ENCODE measurements at places on chromosomes 1 and 21.

DNA sequence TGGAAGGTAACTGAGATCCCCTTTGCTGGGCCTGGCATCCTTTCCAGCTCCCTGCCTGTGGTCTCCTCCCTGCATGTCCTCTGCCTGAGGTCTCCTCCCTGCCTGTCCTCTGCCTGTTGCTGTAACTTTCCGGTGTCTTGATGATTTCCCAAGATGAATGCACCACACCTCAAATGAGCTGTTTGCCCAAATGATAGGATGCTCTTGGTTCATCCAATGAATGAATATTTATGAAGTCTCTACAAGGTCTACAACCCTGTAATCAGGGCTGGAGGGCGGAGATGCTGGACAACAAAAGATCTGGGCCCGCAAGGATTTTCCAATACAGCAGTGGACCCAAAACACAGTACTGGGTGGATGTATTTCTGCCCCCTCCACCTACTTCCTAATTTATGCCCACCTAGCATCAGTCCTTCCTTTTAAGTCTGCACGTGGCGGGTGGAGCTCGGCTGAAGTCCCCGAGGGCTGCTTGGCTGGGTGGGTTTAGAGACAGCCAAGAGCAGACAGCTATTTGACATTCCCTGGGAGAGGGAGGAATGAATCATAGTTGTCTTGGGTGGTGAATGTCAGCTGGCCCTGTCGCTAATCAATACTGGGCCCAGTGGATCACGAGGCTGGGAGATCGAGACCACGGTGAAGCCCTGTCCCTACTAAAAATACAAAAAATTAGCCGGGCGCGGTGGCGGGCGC lies 60.3 kb upstream of the GRHL3 start:
- DNase-seq = no peak

DNA sequence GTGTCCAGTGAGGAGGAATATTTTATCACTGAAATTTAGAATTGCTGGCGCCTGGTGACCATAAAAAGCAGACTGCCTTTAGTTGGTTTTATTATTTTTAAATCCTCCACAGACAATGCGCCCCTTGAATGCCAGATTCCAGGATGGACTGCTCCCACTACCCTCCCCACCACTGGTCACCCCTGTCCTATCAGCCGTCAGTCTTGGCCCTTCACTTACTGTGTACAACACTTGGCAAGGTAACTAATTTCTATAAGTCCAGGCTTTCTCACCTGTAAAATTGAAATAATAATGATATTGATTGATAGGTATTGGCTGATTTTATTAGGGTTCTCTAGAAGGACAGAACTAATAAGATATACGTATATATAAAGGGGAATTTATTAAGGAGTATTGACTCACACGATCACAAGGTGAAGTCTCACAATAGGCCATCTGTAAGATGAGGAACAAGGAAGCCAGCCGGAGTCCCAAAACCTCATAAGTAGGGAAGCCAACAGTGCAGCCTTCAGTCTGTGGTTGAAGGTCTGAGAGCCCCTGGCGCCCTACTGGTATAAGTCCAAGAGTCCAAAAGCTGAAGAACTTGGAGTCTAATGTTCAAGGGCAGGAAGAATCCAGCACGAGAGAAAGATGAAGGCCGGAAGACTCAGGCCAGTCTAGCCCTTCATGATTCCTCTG lies 17.8 kb downstream of the RHEX start:
- DNase-seq = no peak

DNA sequence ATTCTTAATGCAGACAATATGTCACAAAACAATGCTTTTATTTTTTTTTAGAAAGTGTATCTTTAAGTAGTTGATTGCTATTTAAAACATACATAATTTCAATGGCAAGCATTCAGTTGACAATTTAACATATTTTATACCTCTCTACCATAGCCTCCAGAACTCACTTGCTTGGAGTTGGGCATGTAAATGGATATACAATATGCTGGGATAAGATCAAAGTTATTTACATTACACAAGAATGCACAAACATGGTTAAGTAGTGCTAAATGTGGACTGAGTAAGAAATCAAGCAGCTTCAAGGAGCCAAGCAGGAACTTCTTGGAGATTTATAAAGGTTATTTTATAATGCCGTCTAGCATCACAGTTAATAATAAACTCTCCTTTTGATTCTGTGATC lies 17.0 kb downstream of the CLCA4 start:
- DNase-seq = no peak

- no peak for DNase-seq
These were observed 106.8 kb downstream of the LMO4 start for GRCh38 chr1:87435484-87435883.

DNA sequence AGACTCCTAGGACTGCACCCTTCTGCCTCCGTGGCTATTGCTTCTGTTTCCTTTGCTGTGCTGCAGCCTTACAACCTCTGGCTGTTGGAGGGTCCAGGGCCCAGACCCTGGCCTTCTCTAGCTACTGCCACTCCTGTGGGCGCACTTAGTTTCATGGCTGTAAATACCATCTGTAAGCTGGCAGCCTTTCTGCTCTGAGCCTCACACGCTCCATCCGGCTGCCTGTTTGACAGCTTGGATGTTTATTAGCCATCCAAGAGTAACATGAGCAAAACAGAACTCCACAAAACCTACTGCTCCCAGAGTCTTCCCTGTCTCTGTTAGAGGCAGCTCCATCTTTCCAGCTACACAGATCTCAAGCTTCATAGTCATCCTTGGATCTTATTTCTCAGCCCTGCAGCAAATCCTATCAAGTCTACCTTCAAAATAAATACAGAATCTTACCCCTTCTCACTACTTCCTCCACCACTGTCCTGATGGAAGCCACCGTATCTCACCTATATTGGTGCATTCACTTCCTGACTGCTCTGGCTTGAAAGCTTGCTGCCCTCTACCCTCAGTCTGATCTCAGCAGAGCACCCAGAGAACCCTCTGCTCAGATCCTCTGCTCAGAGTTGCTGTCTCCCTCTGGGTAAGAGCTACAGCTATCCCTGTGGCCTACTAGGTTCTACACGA lies 19.1 kb downstream of the SLC25A33 start:
- no peak for DNase-seq

DNA sequence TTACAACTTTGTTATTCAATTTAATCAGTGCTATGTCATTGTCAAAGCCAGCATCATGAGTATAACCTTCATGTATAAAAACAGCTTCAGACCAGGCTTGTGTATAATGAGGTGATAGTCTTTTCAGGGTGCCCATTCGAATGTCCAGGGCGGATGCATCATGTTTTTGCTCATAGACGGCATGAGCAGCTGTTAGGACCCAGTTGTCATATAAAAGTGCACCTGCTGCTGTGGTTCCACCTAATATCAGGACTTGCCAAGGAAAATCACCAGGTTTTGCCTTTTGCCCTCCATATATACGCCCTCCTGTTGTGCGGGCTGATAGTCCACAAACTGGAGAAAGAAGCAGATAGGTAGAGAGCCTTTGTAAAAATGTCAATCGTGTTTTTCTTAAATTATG lies 14.9 kb downstream of the TARDBP start:
- no peak for DNase-seq

GRCh38 chr1:240672132-240672811 lies 60.3 kb upstream of the GREM2 start:
- no peak for DNase-seq

DNA sequence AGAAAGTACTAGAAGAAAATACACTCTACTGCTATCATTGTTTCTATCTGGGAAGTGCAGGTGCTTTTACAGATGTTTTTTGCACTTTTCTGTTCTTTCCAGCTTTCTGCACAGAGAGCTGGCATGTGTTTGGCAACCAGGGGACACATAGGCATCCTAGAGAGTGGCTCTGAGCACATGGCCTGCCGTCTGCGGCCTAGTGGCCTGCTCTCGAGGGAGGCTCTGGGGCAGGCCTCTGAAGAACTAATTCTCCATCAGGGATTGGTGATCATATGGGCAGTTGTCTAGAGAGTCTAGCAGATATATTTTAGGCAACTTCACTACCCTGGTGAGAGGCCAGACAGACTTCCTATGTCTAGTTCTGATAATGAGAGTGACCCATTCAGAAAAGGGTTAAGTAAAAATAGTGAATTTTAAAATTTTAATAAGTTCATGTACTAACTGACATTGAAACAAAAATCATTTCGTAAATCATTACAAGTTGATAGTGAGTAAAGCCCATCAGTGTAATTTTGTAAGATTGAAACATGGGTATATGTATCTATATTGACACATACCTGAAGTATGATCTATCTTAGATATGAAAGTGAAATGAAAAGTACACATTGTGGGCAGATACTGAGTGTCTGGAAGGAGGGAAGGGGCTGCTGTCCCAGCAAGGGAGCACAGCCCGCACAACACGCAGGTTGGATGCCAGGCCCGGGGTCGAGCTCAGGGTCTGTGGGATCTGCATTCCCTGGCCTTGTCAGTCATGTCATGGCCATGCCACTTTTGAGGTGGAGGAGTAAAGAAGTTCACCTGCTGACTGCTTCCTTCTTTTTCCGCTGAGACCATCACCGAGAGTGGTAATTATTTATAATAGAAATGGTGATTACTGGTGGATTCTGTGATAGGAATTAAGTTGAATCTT lies 79.8 kb downstream of the PCBP3 start:
- no peak for DNase-seq

- no peak for DNase-seq
These were observed 6.6 kb downstream of the PIGV start for GRCh38 chr1:26794391-26794790.

- DNase-seq = no peak
These were observed 13.5 kb upstream of the CR2 start for GRCh38 chr1:207440626-207441025.

DNA sequence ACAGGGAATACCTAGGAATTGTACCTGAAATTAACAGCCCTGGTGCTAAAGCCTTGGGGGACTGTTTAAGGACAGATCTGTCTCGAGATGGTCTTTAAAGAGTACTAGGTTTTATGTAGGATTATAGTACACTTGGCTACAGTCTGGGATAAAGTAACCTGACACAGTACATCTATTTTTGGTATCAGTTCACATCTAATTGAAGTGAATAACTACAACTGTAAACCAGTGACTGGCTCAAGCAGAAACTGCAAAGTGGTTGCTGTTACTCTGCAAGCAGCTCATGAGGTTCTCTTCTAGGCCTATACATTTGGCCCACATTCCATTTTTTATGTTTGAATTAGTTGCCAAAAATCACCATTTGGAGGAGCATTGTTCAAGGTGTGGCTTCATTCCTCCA lies 320.8 kb upstream of the USP25 start:
- DNase-seq = no peak

DNA sequence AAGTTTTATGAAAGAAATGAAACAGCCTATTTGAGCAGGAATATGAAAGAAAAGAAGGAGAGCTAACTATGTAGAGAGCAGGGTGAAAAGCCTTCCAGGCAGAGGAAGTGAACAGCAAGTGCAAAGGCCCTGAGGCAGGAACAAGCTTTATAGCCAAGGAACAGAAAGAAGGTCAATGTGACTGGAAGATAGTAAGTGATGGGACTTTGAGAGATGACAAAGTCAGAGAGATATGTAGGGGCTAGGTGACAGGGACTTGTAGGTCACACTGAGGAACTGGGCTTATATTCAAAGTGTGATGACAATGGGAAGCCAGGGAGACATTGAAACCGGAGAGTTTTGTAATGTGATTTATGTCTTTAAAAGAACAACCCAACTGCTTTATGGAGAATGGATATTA lies 18.9 kb downstream of the PRRX1 start:
- no peak for DNase-seq

- peak; percentile 92 for DNase-seq
These were observed 4.1 kb upstream of the SH3BGRL3 start for GRCh38 chr1:26275580-26276431.

GRCh38 chr1:56688522-56689026 lies 43.5 kb downstream of the PRKAA2 start:
- DNase-seq = no peak

- no peak for DNase-seq
These were observed 6.5 kb upstream of the ATP1A2 start for GRCh38 chr1:160108888-160109662.

- DNase-seq = no peak
These were observed 22.1 kb downstream of the TP73 start for GRCh38 chr1:3674100-3675094.

DNA sequence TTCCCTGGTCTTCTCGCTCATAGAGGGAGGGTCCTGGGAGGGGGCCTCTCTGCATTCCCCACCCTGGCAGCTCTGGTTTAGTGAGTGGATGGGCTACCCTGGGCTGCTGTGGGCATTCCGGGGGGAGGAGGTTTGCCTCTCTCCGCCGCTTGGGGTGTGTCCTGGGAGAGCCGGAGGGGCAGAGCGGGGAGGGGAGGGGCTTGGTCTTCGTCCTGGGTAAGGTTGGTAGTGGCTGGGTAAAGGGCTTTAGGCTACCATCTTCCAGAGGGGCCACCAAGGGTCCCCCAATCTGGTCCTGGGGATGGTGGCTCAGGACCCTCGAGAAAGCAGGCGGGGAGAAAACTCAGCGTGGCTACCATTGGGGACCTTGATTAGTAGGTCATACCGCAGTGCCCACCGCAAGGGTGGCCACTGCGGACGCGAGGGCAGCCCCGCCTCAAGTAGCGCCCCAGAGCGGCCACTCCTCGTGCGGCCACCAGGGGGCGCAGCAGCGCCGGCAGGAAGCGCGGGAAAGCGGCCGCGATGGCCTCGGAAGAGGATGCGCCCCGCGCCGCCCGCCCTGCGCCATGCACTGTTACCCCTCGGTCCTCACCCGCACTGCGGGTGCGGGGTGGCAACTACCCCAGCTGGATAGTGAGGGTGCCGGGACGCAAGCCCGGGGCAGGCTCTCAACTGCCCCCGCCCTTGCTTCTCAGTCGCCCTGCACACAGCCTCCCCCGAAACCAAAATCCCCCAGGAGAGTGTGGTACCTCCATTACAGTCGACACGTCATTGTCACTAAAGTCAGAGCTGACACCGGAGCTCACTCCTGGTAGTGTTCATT lies 44.1 kb upstream of the SLC25A33 start:
- DNase-seq = peak; percentile 38

DNA sequence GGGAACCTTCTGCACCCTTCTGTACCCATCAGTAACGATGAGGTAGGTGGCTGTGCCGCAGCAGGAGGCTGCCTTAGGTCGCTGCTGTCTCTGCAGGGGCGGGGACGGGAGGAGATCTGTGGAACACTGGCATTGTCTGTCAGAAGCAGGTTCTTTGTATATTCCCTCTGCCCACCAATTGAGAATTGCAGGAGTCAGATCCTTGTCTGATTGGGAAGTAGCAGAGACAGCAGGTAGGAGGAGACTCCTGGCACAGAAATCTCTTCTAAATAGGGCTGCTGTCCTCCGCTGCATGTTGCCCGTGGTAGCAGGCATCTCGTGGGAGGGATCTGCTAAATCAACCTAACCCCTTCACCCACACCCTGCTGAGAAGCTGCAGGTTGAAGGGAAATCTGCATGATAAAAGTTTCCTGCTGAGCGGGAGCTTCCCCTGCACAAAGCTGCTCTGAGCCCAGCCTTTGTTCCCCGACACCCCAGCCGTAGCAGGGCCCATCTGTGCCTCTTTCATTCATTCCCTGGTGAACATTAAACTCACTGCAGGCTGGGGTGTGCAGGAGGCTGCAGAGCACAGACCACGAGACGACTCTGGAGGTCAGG lies 15.9 kb downstream of the SARS1 start:
- DNase-seq = peak; percentile 88

DNA sequence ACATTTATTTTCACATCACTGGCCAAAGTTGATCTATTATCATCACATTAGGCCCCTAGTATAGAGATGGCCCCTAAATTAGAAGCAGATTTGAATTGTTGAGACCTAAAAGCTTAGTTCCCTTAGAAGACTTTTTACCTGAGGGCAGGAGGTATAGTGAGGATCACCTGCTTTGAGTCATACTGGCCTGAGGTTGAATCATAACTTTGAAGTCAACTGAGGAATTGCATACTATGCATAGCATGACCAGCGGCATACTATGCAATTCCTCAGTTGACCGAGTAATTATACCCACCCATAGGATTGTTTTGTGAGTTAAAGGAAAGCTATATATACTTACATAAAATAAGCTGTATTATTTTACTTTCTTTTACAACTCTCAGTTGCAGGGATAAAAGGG lies 50.3 kb upstream of the DPH5 start:
- DNase-seq = no peak

GRCh38 chr1:33366762-33367484 lies 46.0 kb upstream of the A3GALT2 start:
- DNase-seq = no peak

Data from H1 (cell line).